Left ventricle myocardium inferior (tissue), 1 donor: ENCODE measurements at places on chromosomes 1 and 21. TPM values are rescaled to one million over a fixed set of nuclear protein-coding genes. Genes with fewer than 3 reads are reported as not detected.

ADAMTS1 gene
- 56.7 TPM for total RNA-seq

BRINP3 gene
- total RNA-seq: 5.4 TPM

ECM1 gene
- 20.1 TPM for total RNA-seq

LDLRAD1 gene
- total RNA-seq: not detected

EPHX1 gene
- total RNA-seq: 49.7 TPM

DNA sequence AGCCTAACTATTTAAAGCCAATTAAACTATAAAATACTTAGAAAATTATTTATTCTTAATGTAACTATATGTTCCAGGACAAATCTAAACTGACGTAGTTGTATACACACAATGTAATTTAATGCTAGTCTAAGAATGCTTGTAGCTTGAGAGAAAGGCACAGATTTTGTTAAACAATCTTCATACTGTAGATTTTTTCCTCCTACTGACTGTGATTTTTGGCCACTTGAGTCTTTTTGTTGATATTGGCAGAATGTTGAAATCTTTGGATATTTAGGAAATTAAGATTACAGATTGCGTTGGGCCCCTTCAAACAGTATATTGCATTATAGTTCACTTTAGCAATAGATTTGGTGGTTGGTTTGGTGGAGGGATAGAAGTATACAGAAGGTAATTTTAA lies 40.5 kb downstream of the ATF3 start:
- DNase-seq: no peak

DNA sequence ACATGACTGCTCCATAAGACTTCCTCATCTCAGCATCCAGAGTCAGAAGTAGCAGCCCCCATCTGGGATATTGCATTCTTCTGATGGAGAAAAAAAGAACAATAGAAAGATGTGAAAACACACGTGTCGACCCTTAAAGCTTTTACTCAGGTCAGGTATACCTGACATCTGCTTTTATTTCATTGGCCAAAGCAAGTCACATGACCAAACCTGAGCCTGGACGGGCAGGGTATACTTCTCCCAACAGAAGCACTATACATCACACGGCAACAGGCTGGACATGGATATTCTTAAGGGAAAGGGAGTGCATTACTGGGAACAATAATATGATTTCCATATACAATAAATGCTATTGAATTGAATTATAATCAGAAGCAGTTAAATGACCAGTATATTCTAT lies 243.3 kb downstream of the LMO4 start:
- no peak for DNase-seq

DNA sequence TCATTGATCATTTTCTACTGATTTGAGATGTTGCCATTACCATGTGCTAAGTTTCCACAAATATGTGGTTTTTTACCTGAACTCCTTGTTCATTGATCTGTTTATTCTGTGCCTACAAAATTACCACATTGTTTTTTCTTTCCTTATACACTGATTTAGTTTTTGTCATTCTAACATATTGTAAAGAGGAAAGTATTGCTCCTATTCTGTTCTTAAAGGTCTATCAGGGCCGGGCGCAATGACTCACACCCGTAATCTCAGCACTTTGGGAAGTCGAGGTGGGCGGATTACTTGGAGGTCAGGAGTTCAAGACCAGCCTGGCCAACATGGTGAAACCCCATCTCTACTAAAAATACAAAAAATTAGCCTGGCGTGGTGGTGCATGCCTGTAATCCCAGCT lies 75.1 kb downstream of the CAMTA1 start:
- no peak for DNase-seq

DNA sequence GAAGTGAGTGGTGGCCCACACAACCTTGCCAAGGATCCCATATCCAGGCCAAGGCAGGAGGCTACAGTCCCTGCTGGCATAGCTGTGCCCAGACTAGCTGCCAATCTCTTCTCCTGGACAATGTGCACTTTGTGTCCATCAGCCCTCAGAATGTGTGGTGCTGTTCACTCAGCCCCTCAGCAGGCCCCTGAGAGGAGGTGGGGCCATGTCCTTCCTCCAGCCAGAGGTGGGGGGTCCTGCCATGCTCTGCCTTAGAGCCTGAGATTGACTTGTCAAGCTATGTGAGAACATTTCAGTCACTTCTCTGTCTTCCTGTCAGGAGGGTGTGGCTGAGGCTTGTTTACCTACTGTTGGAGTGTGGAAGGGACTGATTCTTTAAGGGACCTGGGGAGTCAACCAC lies 1.4 kb downstream of the NCF2 start:
- no peak for DNase-seq

- no peak for DNase-seq
Measured at GRCh38 chr1:239219679-239220078, 166.7 kb upstream of the CHRM3 start.
